ENCODE measurements at places on chromosomes 12 and 14. TPM values are rescaled to one million over a fixed set of nuclear protein-coding genes. Genes with fewer than 3 reads are reported as not detected.

KRT78 gene
- total RNA-seq, result not detected

- peak; percentile 31 for DNase-seq
These were observed 10.4 kb upstream of the DCD start for GRCh38 chr12:54658306-54659264.

GRCh38 chr12:5582018-5582417 lies 150.1 kb downstream of the NTF3 start:
- no peak for DNase-seq

LRCOL1 gene
- total RNA-seq, result 10.1 TPM

- DNase-seq, result no peak
These were observed 413.1 kb upstream of the CLEC14A start for GRCh38 chr14:38669027-38669426.

DNA sequence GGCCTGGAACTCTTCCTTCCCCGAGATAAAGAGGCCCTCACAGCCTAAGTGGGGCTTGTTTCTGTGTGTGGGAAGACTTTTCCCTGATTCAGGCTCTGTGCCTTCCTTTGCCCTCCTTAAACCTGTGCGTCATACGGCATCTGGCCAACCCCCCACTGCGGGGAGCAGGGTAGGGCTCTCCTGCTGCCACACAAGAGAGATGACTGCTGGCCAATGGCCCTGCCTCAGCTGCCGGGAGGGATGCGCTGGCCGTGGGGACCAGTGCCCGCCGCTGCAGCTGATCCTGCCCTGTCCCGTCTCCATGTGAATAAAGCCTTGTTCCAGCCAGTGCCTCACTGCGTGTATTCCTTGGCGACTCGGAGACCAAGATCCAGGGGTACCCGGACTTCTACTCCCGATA lies 42.5 kb upstream of the BEGAIN start:
- no peak for DNase-seq

AKAP3 gene
- 1.5 TPM for total RNA-seq

GRCh38 chr14:65776193-65776852 lies 363.8 kb downstream of the FUT8 start:
- DNase-seq, result no peak

DNA sequence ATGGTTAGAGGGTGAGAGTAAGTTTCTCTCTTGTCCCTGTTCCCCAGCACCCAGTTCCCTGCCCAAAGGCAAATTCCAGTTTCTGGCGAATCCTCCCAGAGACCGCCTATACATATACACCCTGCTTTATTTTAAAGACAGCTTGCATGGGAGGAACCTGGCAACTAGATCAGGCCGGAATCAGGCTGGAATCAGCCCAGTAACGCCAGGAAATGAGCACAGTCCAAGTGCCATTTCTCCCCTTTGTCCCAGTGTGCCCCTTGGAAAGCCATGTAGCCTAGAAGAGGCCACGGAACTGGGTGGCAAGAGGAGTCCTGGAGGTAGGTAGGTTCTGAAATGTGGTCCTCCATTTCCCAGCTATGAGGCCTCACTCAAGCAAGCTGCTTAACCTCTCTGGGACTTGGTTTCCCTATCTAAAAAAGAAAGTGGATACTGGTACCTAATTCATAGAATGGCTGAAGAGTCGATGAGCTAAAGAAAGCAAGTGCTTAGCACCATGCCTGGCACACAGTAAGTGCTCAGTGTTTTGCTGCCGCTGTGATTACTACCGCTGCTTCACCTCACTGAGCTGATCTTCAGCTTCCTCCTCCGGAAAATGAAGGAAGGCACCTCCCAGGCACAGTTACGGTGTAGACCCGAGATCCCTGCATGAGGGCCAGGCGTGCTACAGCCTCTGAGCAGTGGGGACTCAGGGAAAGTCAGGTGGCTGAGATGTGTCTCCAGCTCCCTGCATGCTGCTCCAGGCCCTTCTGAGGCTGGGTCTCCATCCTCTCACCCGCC lies 36.4 kb downstream of the PITPNM2 start:
- DNase-seq, result no peak

ADCK1 gene
- 3.4 TPM for total RNA-seq

- DNase-seq, result no peak
These were observed 787.7 kb upstream of the TMEM132C start for GRCh38 chr12:127479256-127479655.

GRCh38 chr12:65624554-65625086 lies 199.7 kb upstream of the HMGA2 start:
- no peak for DNase-seq

DNA sequence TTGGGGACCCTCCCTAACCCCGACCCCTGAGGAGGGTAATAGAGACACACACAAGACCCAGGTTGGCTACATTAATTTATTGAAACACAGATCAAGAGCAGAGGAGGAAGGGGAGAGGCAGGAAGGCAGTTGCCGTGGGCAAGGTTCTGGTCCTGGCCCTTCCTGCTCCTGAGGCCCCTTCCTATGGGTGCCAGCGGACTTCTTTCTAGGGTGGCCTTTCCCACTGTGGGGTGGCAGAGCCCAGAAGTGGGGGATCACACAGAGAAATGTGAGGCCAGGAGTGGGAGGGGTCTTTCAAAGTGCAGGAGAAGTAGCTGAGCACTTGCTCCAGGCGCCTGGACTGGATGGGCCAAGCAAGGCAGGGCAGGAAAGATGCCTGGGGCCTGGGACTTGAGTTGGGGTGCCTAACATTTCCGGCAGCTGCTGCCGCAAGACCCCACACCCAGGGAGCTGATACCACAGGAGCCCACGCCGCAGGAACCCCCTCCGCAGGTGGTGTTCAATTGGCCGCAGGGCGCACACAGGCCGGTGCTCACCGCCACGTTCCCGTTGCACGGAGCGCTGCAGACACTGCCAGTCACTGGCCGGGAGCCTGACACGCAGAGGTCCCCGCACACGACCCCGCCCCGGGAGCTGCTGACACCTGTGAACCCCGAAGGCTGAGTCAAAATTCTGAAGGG lies 5.3 kb downstream of the KRT81 start:
- no peak for DNase-seq

- no peak for DNase-seq
These were observed 18.5 kb upstream of the DHRS7 start for GRCh38 chr14:60183741-60184140.

GRCh38 chr12:115691123-115691522 lies 586.4 kb downstream of the MED13L start:
- no peak for DNase-seq

Measured in dermis microvascular lymphatic vessel endothelial cell (primary cell).